ENCODE measurements at places on chromosomes 1 and 21.

- peak; percentile 81 for DNase-seq
Measured at GRCh38 chr1:65260851-65261473, 48.4 kb upstream of the DNAJC6 start.

DNA sequence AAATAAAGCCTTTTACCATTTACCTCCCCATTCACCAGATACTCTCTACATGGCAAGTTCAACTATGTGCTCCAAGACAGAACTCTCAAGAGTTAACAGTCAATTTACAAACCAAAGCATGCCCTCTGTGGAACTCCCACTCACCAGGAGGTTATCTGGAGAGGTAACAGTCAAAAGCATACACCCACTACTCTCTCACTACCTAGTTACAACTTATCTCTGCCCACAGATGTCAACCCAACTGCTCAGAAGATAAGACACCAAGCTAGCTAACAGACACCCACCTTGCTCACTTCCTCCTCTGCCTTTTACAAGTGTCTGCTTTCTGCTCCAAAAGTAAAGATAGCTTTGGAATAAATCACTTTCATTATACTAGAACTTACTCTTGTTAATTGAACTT is 131.0 kb downstream of the TRIM33 start:
- no peak for DNase-seq

DNA sequence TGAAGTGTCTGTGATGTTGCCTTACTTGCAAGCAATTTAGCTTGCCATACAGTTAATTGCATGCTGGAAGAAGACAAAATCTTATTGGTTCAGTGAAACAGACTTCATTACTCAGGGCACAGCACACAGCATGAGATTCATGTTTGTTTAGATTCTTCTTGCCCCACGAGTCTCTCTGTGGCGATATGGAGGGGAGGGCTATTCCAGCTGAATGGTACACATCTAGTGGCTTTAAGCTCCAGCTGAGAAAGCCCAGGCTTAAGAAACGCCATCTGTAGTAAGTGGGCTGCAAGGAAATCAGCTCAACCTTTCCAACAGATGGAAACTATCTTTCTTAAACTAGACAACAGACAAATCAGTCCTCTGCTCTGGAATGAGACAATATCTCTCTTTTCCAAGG is 1022.0 kb downstream of the NCAM2 start:
- DNase-seq = no peak

DNA sequence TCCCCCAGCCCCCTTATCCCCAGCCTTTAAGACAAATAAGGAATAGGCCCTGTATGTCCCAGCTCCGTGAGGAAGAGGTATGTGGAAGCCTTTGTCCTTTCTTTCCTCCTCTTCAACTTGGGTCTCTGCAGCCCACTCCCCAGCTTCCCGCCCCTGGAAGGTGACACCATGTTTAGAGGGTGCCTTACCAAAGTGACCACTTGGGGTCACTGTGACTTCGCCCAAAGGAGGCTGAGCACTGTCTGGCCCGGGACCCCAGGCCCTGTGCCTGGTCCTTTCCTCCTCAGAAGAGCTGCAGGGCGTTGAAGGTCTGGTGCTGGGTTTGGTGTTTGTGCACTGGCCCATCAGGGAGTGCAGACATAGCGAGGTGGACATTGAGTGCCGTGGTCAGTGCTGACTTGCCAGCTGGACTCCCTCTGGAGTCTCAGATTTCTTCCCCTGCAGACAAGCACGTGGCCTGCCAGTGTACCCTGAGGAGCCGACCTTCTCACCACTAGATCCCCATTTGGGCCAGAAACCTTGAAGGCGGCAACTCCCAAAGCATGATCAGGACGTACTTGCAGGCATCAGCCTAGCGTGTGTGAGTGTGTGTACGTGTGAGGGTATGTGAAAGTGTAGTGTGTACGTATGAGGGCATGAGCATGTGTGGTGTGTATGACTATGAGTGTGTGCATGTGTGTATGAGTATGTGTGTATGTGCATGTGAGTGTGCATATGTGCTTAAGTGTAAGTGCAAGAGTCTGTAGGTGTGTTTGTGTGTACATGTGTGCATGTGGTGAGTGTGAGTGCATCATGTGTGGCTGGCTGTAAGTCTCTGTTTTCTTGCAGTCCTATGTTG is 181.4 kb upstream of the KIAA0040 start:
- DNase-seq = peak; percentile 47

All from Ammon's horn (tissue), 1 donor.